Renal pelvis (tissue), 12 donors: ENCODE measurements at places on chromosomes 11 and 22. TPM values are rescaled to one million over a fixed set of nuclear protein-coding genes. Genes with fewer than 3 reads are reported as not detected.

DNA sequence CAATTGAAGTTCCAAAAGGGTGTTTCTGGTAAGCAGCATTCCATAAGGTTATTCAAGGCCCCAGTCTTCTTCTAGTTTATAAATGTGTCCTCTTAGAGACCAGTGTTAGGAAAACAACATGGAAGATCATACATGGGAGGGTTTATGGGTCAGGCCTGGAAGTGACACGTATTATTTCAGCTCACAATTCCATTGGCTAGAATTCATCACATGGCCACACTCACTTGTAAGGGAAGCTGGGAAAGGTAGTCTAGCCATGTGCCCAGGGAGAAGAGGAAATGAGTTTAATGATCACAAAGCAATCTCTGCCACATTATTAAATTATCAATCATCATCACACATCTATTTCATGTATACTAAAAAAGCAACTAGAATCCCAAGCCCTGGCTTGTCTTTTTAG is 181.7 kb upstream of the TBCEL start:
- no peak for DNase-seq

Gene TRIM6
- polyA plus RNA-seq: 20.0 TPM

DNA sequence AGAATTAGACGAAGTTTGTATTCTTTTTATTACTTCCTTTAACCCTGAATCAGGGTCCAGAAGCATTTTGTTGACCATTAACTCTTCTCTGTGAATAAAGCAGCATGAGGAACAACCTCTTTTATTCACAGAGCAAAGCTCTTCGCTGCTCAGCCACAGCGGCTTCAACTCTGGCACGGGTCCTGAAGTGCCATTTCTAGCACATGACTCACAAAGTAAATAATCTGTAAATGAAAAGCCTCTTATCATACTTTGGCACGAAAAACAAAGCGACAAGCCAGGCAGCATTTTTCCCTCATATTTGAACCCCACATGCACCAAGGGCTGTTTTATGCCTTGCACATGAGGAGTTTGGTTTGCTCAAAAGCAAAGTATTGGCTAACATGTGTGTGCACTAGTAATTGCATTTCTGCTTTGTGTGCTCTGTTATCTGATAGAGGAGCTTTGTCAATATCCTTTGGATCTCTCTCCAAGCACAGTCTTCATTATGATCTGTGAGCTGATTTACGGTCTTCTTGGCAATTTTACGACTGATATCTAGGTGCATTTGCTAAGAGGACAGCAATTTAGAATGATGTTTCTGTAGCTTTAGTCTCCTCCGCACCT is 33.0 kb upstream of the APOBEC3A start:
- DNase-seq: peak; percentile 64

DNA sequence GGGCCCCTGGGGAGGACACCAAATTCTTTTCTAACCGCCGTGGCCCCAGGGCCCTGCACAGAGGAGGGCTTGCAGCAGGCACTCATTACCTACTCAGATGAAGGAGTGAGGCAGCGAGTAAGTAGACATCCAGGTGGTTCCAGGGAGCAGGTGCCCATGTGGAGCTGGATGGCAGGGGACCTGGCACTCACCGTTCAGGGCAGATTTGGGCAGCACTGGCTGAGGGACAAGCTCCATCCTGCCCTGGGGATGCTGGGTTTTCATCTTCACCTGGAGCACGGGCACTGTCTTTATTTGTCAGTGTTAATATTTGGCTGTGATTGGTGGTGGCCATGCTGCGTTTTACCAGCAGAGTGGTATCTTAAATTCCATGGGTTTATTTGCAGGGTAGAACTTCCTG is 1182.7 kb downstream of the BRD1 start:
- DNase-seq: no peak

GRCh38 chr11:7651140-7651551 is 22.2 kb downstream of the CYB5R2 start:
- DNase-seq: no peak

Gene OR2AG1
- polyA plus RNA-seq: not detected

DNA sequence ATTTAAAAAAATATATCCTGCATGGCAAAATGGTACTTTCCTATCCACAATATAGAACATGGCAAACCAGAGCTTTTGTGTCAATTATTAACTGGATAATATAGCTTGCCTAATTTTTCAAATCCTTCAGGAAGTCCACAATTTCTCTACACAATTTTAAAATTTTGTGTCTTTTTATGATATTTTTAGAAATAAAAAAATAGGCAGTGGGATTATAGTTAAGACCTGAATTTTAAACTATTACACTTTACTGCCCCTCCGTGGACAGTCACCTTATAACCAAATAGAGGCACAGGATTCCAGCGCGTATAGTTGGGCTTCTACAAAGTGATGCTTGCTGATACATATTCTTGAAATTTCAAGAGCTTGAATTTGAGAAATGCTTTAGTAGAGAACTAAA is 2.1 kb upstream of the DMC1 start:
- peak; percentile 53 for DNase-seq

- no peak for DNase-seq
Measured at GRCh38 chr11:110766316-110766715, 54.1 kb upstream of the ARHGAP20 start.
